Central memory CD4-positive, alpha-beta T cell (primary cell): ENCODE measurements at places on chromosomes 12 and 14.

GRCh38 chr14:99728981-99729451 lies 44.9 kb downstream of the CYP46A1 start:
- no peak for DNase-seq

GRCh38 chr14:70665448-70666360 lies 24.0 kb downstream of the TTC9 start:
- DNase-seq, result no peak

DNA sequence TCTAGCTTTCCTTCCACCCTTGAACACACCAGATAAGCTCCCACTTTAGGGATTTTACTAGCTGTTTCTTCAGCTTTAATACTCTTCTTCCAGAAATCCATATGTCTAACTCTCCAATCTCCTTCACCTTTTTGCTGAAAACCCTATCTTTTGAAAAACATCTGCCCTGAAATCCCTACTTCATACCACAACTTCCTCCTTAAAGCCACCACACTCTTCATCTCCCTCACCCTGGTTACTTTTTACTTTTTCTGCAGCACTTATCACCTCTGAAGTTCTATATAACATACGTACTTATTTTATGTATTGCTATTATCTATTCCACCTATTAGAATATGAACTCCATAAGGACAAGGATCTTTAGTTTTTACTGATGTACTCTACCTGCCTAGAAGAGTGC lies 28.6 kb upstream of the PTPRQ start:
- DNase-seq, result no peak

DNA sequence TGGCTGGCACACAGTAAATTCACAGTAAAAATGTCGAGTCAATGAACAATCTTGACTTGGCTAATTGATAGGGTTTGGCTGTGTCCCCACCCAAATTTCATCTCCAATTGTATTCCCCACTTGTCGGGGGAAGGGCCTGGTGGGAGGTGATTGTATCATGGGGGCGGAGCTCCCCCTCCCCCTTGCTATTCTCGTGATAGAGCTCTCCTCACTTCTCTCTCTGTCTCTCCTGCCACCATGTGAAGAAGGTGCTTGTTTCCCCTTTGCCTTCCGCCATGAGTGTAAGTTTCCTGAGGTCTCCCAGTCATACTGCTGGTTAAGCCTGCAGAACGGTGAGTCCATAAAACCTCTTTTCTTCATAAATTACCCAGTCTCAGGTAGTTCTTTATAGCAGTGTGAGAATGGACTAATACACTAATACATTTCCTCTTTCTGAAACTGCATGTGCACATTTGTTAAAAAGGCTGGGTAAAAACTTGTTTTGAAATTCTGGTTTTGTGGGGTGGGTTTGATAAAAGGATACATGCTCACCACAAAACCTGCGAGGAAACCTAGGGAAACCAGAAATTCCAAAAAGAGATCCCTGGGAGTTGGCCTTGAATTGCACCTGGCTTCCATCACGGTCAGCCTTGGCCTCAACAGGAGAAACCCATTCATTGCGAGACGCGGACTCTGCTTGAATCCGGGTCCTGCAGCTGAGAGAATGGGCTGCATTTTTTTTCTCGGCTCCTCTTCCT lies 16.2 kb upstream of the MYL2 start:
- DNase-seq, result no peak

- no peak for DNase-seq
Measured at GRCh38 chr12:21769307-21769706, 5.2 kb downstream of the KCNJ8 start.

GRCh38 chr12:63944586-63945228 lies 100.2 kb downstream of the SRGAP1 start:
- DNase-seq, result no peak

DNA sequence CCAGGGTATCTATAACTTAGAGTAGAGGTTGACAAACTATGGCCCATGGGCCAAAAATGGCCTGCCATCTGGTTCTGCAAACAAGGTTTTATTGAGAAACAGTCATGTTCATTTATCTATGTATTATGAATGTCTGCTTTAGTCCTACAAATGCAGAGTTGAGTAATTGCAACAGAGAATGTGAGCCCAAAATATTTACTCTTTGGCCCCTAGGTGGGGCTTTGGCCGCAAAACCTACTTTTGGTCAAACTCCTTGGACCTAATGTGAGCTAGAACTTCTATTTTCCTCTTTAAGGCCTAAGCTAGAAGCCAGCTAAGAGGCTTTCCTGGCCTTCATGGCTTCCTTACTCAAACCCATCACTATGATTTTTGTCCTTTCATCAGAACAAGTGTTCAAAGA lies 379.1 kb downstream of the NELL2 start:
- DNase-seq, result no peak

- no peak for DNase-seq
Measured at GRCh38 chr14:87349921-87350320, 643.1 kb downstream of the GALC start.

DNA sequence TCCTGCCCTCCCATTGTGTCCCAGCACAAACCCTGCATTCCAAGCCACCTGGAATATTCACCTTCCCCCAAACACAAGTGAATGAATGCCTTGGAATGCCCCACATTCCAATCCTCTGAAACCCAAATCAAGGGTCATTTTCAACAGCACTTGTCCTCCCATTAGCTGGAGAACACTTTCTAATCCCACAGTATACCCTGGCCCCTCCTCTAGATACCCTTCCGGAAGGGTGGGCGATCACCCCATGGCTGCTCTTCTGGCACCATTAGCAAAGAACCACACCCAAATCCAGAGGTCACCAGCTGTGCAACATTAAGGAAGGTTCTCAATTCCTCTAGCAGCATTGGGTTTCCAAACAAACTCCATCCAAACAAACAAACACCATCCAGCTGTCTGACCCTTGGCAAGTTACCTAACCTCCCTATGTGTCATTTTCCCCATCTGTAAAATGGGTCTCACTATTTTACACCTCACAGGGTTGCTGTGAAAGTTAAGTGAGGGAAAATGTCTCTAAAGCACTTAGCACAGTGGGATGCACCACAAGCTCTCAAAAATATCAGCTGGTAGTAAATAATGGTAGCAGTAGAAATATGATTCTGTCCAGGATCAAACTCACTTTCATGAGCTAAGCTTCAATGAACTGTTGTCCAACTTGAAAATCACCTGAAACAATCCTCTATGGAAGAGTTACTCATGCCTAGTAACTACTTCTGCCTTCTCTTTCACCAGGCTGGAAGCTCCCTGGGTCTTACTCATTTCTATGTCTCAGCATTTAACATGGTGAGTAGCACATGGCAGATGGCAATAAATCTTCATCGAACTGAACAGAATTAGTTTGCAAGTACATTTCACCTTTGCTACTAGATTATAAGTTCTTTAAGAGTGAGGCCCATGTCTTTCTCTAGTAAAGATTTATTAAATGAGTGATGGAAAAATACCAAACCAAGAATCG lies 5.3 kb downstream of the NUAK1 start:
- no peak for DNase-seq

- DNase-seq, result no peak
Measured at GRCh38 chr14:100822532-100823296, 3.2 kb upstream of the MEG3 start.

GRCh38 chr12:89162589-89163261 lies 189.6 kb downstream of the DUSP6 start:
- no peak for DNase-seq

- DNase-seq, result no peak
Measured at GRCh38 chr12:99455350-99456035, 192.1 kb upstream of the GARIN6 start.

DNA sequence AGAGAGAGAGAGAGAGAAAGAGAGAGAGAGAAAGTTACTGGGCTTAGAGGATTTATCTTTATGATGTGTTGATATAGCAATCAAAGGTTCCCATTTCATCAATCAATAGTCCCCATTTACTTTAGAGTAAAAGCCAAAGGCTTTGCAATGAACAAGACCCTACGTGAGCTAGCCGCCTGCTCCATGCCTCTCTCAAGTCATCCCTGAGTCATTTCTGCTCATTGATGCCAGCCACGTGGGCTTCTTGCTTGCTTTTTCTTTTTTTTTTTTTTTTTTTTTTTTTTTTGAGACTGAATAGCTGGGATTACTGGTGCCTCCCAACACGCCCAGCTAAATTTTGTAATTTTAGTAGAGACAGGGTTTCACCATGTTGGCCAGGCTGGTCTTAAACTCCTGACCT lies 70.9 kb downstream of the GPR135 start:
- no peak for DNase-seq

DNA sequence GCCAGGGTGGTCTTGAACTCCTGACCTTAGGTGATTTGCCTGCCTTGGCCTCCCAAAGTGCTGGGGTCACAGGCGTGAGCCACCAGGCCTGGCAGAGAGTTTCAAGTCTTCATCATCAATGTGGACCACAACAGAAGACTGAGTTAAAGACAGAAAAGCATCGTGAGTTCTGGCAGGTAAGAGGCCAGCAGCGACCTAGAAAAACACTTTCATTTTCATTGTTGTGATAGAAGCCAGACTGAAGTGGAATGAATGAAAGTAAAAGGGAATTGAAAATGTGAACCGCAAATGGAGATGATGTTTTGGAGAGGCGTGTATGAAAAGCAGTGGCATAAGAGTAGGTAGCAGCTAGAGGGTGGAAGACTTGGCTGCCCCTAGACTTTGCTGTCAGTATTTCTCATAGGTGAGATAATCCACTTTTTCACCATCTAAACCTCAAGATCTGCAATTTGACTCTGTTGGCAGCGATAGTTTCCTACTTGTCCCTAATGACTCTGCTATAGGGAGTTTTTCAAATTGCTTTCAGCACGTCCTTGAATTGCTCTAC lies 47.1 kb upstream of the PLEKHA5 start:
- DNase-seq, result no peak

DNA sequence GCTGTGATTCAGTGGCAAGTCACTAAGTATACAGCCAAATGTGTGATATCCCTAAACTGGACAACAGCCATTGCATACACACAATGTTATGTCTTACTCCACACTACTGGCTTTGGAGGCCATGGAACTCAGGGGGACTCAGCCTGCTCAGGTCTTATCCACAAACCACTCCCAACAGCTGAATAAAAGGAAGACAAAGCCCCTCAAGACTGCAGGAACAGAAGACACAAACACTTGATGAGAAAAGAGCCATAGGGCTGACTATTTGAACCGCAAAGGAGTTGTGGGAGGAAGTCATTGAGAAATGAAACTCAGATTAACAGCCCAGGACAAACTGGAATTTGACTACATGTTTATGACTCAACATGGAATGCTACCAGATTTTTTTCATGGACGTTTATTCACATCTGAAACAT lies 40.9 kb downstream of the PTGER2 start:
- no peak for DNase-seq

DNA sequence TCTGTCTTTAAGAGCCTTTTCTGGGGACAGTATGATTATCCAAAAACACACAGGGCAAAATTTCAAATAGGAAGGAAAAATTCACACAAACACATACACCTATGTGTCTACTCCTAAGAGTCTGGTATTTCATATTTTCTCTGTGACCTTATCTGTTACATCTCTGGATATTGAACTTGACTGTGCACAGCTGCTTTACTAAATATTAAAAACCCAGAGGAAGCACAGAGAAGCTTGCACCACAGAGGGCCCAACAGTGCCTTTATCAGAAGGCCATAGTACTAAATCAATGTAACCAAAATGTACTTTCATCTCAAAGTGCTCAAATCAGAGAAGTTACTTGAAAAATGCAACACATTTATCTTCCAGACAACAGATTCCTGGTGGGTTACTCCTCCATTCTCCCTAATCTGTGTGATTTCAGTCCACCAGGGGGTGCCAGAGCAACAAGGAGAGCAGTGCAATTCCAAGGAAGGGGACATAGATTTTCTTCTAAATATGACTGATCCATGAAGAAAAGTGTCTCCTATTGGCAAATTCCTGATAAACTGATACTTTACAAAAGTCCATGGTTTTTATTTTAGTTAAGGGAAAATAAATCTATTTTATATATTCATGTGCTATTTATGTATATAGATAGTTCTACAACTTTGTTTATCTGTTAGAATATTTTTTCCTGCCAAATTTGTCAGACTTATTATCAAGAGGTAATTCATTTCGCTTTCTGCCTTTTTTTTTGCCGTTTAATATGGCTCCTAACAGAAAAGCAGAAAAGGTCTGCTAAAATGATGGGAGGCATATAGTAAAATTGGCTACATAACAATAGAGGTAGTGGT lies 617.6 kb downstream of the LRFN5 start:
- DNase-seq, result no peak

DNA sequence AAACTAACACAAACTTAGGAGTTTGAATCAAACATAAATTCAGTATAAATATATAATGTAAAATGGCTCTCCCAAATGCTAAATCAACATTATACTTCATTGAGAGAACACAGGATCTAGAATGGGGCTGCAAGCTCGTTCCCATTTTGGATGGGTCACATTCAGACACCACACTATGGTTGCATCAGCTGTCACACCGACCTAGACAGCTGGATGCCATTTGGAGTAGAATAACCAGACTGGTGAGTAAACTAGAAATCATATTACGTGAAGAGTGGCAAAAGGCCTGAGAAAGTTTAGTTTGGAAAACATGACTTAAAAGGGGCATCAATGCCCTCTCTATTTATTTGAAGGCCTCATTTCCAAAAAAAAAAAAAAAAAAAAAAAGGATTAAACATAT lies 430.4 kb downstream of the NPAS3 start:
- no peak for DNase-seq

GRCh38 chr12:6343518-6343917 lies 1.6 kb upstream of the TNFRSF1A start:
- no peak for DNase-seq

DNA sequence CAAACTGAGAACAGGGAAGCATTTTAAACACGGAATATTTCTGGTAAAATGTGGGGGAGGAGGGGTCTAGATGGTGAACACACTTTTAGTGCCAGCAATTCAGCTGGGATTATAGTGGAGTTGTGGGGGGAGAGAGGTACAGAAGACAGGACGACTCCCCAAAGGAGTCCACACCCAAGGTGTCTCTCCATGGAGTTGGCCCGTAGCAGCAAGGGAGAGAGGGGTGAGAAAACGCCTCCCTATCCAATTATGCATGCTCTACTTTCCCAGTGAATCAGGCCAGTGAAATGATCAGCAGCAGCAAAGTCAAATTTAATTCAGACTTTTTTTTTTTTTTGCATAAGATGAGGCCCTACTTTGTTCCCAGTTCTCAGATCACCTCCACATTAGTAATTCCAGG lies 38.6 kb downstream of the BTG1 start:
- DNase-seq, result no peak

GRCh38 chr12:29157486-29157946 lies 8.4 kb downstream of the FAR2 start:
- DNase-seq, result no peak

- DNase-seq, result no peak
Measured at GRCh38 chr14:94407906-94408305, 19.5 kb upstream of the SERPINA1 start.

DNA sequence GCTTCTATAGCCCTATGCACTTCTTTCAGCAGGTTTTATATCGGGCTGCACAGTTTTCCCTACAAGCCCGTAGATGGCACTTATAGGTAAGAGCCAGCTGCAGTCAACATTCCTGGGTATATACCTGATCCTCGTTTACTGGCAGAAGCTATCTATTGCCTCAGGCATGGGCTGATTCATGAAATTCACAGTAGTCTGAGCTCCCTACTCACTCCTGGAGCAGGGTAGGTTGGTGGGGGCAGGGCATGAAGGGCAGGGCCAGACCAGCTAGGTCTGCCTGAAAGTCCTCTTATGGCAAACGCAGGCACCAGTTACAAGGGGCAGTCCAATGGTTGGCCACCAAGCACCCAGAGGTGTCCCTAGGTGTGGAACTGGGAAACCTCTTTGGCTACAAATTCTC lies 345.8 kb downstream of the RPS29 start:
- no peak for DNase-seq

GRCh38 chr14:103869406-103870143 lies 22.2 kb upstream of the PPP1R13B start:
- no peak for DNase-seq

GRCh38 chr14:37723515-37723914 lies 128.1 kb downstream of the TTC6 start:
- DNase-seq, result no peak

GRCh38 chr14:89443042-89443629 lies 26.1 kb upstream of the FOXN3 start:
- no peak for DNase-seq
